Testis (tissue), 5 donors: ENCODE measurements at places on chromosomes 3 and 15.

DNA sequence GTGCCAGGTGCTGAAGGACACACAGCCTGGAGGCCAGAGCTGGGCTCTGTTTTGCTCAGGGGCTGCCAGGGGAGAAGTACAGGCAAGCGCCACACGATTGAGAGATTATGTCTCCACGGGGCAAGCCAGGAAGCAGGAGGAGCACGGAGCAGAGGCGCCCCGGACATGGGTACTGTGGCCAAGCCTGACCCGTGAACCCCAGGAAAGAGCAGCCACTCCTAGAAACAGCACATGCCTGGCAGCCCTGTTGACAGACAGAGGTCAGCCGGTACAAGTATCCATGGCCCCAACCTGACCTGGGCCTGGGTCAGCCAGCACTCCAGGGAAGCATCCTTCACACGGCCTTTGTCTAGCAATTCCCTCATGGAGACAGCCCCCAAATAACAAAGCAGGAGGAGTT, 89.4 kb downstream of the ADAMTS17 start:
- DNase-seq: no peak

GRCh38 chr3:64924961-64925360, 237.2 kb upstream of the ADAMTS9 start:
- no peak for DNase-seq

- DNase-seq: no peak
These were observed 10.3 kb downstream of the USF3 start for GRCh38 chr3:113685956-113686721.

DNA sequence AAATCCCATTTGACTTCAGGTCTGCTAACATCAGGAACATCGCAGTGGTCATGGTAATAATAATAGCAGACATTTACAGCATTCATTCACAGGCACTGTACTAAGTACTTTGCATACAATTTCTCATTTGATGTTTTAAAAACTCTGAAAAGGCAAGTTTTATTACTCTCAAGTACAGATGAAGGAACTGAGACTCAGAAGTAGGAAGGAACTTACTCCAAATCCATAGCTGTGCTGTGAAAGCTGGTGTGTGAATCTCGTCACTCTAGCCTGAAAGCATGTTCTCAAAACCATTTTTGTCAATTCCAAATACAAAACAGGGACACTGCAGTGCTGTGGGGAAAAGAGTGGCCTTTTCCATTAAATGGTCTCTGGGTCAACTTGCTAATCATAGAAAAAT, 179.9 kb downstream of the FAM43A start:
- DNase-seq: no peak

DNA sequence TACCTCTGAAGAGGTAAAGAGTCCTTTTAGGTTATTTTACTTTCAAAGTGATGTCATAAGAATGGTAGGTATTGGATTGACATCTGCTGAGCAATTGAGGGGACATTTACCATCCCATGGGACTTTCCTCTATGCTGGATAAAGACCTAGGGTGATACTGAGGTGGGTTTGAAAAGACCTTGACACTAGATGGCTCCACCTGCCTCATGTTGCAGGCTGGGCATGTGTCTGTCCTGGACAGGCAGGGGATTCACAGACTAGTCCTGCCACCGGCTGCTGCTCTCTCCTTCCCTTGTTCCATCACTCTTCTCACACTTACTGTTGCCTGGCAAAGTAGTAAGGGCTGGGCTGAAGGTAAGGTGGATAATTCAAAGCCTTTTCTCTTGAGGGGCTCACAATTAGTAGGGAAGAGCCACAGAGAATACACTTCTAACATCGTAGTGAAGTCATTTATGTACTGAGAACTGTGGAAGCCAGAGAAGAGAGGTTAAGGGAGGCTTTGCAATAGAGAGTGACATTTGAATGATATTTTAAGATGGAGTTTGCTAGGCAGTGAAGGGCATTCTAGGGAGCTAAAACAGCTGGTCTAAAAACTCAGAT, 27.7 kb downstream of the TRAK1 start:
- peak; percentile 51 for DNase-seq

DNA sequence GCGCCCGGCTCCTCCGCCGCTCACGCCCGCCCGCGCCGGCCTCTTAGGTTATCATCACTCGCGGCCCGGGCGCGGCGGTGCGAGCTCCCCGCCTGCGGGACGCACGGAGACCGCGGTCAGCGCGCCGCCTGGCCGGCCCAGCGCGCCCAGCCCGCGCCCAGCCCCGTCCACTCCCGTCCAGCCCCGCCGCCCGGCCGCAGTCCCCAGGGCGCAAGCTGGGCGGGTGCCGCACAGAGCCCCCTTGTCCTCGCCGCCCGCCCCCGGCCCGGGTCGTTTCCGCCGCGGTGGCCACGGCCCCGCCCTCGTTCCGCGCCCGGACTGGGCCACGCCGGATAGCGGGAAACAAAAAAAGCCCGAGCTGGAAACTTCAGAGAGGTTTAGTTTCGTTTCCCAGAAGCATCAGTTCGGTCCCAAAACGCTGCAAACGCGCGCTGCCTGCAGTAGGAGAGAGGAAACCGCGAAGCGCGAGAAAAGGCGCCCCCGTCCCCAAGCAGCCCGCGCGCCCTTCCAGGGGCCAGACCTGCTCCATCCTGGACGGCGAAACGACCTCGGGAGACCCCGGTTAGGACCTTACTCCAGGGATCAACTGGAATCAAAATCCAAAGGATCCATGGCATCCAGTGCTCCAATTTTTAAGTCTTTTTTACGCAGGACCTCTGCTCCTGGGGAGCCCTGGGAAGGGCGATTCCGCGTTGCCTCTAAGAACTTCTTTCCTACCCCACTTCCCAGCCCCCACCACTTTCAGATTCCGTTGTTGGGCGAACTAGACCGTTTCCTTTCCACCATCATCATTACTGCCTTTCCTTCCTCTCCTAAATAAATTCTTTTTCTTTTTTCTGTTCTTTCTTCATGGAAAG, at the start of gene ATP10A:
Gene ATP10A, minus strand, starts transcription at position 217 of the 857 bp plus-strand sequence. CDS start 231 bp downstream, outside the sequence.
- peak; percentile 40 for DNase-seq

DNA sequence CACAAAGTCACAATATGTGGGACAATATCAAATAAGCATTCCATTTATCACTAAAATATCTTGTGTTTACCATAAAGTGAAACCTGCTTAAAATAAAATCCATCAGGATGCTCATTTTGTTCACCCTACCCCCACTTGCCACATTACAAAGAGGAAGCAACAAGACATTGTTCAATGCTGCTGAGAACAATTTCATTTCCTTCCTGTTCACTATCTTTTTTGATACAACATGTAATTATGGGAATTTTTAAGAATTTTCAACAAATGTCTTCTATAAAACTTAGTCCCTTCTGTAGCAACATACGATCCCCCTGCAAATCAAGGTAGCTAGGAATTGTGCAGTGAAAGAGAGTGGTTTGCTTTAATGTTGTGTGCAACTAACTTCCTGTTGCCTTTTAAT, 34.9 kb upstream of the GPR160 start:
- no peak for DNase-seq

DNA sequence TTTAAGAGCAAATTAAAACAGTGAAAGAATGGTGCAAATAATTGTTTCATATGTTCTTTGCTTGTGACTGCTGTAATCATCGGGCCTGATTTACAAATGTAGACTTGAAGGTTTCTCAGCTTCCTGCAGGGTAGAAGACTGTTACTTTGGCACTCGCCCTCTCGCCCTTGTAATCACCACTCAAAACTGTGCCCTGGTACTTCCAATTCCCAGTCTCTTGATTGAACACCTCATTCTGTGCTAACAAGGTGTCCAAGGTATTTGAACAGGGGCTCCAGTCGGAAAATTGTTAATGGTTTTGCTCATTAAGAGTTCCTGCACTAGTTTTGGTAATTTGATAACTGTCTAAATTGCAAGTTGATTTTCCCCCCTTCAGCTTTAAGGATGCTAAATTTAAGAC, 209.5 kb downstream of the ZIC1 start:
- no peak for DNase-seq

DNA sequence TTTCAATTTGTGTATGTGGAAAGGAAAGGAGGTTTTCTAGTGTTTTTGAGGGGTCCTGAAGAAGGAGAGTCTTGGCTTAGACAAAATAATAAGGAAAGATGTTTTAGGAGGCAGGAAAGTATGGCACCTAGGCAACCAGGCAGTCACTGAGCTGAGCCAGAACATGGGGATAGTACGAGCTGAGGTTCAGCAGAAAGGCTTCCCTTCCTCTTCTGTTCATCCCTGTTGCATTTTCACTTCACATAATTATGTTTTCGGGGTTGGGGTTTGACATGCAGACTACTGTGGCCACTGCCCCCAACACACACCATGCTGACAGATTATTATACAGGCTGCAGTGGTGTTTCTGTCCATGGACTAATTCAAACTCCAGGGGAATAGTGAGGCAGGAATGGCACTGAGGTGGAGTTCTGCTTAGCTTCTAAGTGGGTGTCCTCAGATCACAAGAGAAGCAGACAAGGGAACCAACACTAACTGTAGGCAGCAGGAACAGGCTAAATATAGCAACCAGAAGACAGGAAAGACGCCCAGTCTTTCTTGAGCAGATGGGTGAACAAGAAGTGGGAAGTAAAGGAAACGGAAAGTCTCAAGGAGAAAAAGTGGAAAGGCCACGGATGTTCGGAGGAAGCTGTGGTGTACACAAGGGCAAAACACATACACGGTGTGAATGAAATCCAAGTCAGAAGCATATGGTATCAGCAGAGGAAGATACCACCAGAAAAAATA, 305.8 kb downstream of the PLCL2 start:
- no peak for DNase-seq

- DNase-seq: no peak
These were observed 49.6 kb downstream of the WDR72 start for GRCh38 chr15:53709821-53710220.
